GM12865 (cell line): ENCODE measurements at places on chromosomes 16 and 17.

DNA sequence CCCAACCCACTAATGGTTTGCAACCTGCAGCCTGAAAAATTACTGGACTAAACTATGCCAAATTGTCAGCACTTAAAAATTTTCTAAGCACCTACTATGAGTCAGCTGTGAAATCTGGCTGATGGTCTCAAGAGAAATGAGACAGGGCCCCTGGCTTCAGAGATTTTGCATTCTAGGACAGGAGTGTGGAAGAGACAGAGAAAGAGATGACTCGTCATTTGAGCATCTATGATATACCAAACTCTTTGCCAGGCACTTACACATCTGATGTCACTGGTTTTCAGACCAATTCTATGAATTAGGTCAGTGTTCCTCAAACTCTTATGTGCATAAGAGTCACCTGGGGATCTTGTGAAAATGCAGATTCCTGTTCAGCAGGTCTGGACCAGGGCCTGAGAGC, 44.4 kb downstream of the CLEC19A start:
- no peak for DNase-seq

- DNase-seq, result no peak
Measured at GRCh38 chr16:79754081-79754480, 153.5 kb upstream of the MAF start.

DNA sequence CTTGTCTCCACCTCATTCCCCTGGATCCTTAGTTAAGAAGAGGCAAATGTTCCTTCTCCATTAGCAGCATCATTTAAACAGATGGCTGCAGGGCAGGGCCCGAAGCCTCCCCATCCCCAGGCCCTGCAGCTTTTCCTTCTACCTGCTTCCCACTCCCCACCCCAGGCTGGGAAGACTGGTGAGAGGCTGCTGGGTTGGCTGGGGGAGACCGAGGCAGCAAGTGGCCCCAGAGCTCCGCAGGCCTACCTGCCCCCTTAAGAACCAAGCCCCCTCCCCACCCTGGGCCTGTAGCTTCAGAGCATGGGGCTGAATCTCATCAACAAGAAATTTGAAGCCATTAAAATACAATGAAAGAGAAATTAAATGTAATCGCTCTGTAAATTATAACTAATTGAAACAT, 22.1 kb upstream of the RPL38 start:
- DNase-seq, result no peak

DNA sequence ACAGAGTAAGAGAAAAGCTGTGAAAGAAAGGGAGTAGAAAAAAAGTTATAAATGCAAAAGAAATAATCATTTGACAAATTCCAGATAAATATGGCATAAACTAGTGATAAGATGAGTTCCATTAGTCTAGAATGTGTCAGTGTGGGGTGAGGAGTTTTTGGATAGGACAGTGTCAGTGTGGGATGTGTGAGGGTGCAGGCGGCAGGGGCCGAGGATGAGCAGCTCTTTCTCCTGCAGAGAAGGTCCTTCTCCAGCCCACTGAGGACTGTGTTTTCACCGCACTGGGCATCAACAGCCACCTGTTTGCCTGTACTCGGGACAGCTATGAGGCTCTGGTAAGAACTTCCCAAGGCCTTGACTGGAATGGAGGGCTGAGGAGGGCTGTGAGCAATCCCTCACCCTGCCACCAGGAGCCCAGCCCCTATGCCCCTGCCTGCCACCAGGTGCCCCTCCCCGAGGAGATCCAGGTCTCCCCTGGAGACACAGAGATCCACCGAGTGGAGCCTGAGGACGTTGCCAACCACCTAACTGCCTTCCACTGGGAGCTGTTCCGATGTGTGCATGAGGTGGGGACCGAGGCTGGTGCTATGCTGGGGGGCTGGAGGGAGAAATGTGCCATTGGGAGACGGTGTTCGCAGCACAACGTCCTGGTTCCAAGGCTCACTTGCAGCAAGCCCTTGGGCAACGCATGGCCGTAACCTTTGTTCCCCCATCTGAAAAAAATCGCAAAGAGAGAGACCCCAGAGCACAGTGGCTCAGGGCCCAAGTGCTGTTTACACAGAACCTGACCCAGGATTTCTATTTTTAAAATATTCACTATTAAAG, 13.1 kb downstream of the RAPGEFL1 start:
- DNase-seq, result peak; percentile 26

DNA sequence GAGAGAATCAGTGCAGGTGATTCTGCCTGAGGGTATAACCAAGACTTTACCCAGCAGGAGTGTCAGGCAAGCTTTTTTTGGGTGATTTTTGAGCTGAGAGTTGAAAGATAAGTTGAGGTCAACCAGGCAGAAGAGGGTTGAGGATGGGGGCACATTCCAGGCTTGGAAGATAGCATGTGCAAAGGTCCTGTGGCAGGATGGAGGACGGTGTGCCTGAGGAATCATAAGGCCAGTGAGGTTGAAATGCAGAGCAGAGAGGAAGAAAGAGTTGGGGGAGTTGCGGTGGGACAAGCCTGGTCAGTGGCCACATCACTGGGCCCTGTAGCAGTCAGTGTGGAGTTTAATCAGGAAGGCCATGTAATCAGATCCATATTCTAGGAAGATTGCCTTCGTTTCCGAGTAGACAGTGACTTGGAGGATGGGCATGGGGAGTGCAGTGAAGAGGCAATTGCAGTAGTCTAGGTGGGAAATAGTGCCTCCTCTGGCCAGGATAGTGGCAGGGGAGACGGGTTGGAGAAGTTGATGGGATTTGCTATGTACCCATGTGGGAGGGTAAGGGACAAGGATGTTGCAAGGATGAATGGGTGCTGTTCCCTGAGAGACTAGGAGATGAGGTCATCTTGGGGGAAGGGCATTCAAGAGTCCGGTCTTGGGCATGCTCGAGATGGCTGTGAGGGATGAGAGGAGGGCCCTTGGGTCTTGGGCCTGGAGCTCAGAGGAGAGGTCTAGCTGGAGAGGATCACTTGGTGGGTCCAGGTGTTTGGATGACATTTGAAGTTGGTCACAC, 3.9 kb downstream of the PLEKHG4 start:
- DNase-seq, result no peak

DNA sequence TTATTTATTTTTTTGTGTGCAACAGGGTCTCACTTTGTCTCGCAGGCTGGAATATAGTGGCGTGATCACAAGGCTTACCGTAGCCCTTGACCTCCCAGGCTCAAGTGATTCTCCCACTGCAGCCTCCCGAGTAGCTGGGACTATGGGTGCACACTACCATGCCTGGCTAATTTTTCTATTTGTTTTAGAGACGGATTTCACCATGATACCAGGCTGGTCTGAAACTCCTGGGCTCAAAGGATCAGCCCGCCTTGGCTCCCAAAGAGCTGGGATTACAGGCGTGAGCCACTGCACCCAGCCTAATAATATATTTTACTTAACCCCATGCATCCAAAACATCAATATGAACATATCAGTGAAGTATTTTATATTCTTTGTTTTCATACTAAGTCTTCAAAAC, 2.0 kb downstream of the CCDC200 start:
- DNase-seq, result no peak

GRCh38 chr17:30808785-30809286, 15.7 kb downstream of the CRLF3 start:
- DNase-seq, result peak; percentile 90
